ENCODE measurements at places on chromosomes 12 and 14. TPM values are rescaled to one million over a fixed set of nuclear protein-coding genes. Genes with fewer than 3 reads are reported as not detected.

DNA sequence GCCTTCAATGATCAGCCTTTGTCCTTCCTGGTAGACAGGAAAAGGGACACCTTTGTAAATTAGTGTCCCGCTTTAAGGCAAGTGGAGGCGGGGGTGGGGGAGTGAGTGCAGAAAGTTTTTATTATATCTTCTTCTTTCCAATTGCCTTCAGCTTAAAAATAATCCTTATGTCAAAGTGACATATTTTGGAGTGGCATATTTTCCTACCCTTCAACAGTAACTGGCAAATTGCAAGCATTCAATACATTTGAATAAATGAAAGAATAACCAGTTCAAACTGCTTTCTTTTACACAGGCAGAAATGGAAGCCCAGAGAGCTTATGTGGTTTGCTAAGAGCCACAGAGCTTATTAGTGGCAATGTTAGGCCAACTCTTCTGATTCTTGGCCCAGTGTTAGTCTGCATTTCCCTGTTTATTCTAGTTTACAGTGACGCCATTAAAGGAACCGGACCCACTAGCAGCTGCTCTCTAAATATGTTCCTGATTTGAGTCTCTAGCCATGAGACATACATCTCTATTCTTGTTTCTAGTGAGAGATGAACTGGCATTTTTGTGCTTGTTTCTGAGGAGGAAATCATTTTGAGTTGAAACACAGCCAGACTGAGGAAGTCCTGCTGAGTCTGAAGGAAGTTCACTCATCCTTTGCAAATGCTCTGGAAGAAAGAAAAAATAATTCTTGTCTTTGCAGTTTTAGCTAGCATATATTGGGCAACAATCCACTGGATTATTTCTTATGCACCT lies 468.7 kb downstream of the NOVA1 start:
- DNase-seq, result no peak

DNA sequence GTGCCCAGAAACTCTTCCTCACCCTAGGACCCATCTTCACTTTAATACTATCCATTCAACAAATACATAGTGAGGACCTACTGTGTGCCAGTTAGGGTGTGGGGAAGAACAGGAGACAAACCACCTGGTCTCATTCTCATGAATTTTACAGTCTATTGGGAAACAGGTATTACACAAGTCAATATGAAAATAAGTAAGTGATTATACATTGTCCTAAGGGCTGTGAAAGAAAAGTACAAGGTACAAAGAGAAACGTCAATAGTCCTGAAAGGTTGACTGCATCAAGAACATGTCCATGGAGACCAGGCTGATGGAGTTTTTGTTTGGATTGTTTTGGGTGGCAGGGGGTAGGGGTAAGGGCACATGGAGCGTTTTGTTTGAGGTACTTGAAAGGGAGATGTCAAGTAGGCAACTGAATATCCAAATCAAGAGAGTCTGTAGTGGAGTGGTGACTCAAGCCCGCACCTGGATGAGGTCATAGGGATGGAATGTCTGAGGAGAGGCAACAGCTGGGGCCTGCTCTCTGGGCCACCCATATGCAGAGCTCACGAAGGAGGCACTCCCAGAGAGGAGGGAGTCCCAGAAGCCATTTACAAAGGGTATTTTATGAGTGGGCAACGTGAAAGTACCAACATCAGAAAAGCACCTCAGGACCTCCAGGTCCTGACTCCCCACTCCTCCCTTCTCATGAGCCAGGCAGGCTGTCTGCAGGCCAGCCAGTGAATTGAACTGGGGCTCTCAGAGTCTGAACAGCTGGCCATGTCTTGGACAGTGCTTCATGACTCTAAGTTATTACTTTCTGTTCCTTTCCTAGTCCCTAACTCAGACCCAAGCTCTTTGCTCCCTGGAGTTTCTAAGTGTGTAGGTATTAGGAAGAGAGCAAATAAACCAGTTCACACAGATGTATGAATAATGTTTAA lies 272.0 kb downstream of the ZFP36L1 start:
- no peak for DNase-seq

DNA sequence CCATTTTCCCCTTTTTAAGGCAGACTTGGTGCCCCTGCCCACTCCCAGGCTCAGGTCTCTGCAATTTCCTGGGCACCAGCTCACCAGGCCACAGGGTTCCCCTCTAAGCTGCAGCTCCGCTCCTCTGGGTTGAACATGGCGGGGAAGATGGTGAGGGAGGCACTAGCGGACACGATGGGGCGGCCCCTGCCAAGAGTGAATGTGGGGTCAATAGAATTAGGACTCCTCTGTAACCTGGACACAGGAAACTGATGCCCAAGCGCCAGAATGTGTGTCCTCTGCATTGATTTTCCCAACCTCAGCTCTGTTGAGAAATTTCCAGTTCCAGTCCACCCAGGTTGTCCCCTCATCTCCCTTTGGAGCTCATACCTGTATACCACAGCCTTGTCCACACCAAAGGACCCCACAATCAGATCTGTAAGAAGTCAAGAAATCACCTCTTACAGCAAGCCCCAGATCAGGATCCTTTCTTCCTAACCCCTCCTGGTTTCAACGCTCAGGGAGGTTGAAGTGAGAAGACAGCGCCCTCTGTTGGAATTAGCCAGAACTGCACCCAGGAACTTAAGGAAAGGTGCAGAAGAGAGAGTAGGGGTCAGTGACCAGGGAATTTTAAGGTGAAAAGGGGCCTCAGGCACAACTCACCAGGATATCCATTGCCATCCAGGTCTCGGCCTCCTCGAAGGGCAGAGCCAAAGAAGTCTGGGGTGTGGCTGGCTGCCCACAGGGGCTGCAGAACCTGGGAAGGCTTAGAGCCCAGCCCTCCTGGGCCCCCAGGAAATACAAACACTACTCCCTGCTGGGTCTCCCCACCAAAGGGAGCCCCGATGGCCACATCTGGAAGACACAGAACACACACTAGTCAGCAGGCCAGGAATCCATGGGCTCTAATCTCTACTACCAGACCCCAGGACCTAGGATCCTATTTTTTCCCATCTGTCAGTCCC lies 14.7 kb downstream of the ITGA5 start:
- peak; percentile 54 for DNase-seq

DNA sequence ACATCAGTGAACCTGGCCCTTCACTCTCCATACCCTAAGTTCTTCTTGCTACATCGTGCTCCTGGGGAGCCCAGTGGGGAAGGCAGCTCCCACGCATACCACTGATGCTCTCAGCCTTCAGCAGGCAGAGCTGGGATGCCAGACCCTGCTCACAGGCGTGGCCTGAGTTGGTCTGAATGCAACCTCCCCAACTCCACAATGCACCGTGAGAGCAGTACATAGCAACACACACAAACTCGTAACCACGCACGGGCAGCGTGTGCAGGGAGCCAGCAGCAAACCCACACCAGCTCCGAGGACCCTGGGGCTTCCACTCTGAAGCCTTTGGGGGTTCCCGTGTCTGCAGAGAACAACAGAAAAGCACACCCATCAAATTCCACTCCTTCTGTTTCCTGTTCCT lies 37.3 kb downstream of the ANO2 start:
- DNase-seq, result no peak

GRCh38 chr12:95131589-95132340 lies 58.3 kb upstream of the NR2C1 start:
- DNase-seq, result no peak

DNA sequence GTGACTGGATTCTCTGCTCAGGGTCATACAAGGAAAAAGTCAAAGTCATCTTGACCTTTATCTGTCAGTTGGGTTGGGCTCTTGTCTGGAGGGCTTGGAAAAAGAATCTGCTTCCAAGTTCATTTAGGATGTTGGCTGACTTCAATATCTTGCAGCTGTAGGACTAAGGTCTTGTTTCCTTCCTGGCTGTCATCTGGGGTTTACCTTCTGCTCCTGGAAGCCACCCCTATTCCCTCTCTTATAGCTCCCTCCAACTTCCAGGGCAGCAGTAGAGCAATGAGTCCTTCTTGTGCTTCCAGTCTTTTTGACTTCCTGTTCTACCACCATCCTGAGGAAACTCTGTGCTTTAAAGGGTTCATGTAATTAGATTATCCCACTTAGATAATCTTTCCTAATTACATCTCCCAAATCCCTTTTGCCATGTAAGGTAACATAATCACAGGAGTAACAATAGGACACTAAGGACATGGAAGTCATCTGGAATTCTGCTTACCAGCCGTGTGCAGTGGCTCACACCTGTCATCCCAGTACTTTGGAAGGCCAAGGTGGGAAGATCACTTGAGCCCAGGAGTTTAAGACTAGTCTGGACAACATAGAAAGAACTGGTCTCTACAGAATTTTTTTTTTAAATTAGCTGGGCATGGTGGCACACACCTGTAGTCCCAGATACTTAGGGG lies 170.7 kb upstream of the KITLG start:
- DNase-seq, result no peak

- DNase-seq, result no peak
Observed at GRCh38 chr14:73251516-73252215, 14.4 kb downstream of the PAPLN start.

DNA sequence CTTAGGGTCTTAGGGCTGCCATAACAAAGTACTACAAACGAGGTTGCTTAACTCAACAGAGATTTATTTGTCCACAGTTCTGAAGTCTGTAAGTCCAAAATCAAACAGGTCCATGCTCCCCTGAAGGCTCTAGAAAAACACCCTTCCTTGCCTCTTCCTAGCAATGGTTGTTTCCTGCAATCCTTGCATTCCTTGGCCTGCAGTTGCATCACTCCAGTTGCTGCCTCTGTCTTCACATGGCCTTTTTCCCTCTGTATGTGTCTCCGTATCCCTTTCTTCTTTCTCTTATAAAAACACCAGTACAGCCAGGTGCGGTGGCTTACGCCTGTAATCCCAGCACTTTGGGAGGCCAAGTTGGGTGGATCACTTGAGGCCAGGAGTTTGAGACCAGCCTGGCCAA lies 17.4 kb downstream of the KCNMB4 start:
- no peak for DNase-seq

- DNase-seq, result no peak
Observed at GRCh38 chr12:126219654-126220279, 1154.5 kb downstream of the AACS start.

GRCh38 chr12:47964106-47964728 lies 821 bp downstream of the TMEM106C start:
- DNase-seq, result no peak

GRCh38 chr12:131196220-131196619 lies 242.5 kb downstream of the ADGRD1 start:
- no peak for DNase-seq

GRCh38 chr14:74978416-74978947 lies 23.1 kb upstream of the PGF start:
- DNase-seq, result no peak

GRCh38 chr12:76250256-76250655 lies 98.0 kb downstream of the BBS10 start:
- DNase-seq, result no peak

Gene LGR5
- not detected for total RNA-seq

Gene ASB2
- total RNA-seq, result 0.96 TPM

Gene PRPH
- total RNA-seq, result not detected

Gene CNOT2
- 121 TPM for total RNA-seq

Measured in CD4-positive, CD25-positive, alpha-beta regulatory T cell (primary cell).